ENCODE measurements at places on chromosomes 2 and 18. TPM values are rescaled to one million over a fixed set of nuclear protein-coding genes. Genes with fewer than 3 reads are reported as not detected.

HNMT gene
- total RNA-seq = 20.8 TPM

CPO gene
- total RNA-seq = 0.17 TPM

TNFRSF11A gene
- total RNA-seq = 0.66 TPM

AGXT gene
- not detected for total RNA-seq

SAG gene
- not detected for total RNA-seq

CCDC68 gene
- total RNA-seq = 4.6 TPM

CNTNAP5 gene
- not detected for total RNA-seq

GBX2 gene
- not detected for total RNA-seq

EPHA4 gene
- total RNA-seq = 6.4 TPM

ING5 gene
- 31.8 TPM for total RNA-seq

MAP4K3 gene
- total RNA-seq = 36.9 TPM

KLHL41 gene
- 9.8 TPM for total RNA-seq

SETBP1 gene
- total RNA-seq = 3.6 TPM

LDLRAD4 gene
- total RNA-seq = 0.17 TPM

MDH1B gene
- 0.99 TPM for total RNA-seq

FOXI3 gene
- total RNA-seq = not detected

B3GNT7 gene
- 0.33 TPM for total RNA-seq

ABCG5 gene
- total RNA-seq = not detected

CENPA gene
- 21.4 TPM for total RNA-seq

UGGT1 gene
- total RNA-seq = 71.6 TPM

CYP1B1 gene
- 184 TPM for total RNA-seq

IL36A gene
- total RNA-seq = not detected

ANO7 gene
- 0.83 TPM for total RNA-seq

LAMA1 gene
- total RNA-seq = 3.6 TPM

COL5A2 gene
- total RNA-seq = 388 TPM

DLGAP1 gene
- total RNA-seq = 3.1 TPM

SERPINB13 gene
- not detected for total RNA-seq

RUFY4 gene
- total RNA-seq = not detected

CYS1 gene
- 7.3 TPM for total RNA-seq

ALPI gene
- total RNA-seq = not detected

CTNNA2 gene
- under 0.01 TPM for total RNA-seq

TIGD1 gene
- total RNA-seq = 3.2 TPM

DYNAP gene
- total RNA-seq = not detected

HOXD12 gene
- total RNA-seq = not detected

NDUFAF7 gene
- 12.9 TPM for total RNA-seq

FN1 gene
- total RNA-seq = 11,839 TPM

All from smooth muscle cell of trachea (primary cell).